Kidney glomerular epithelial cell (primary cell): ENCODE measurements at places on chromosomes 7 and 10.

DNA sequence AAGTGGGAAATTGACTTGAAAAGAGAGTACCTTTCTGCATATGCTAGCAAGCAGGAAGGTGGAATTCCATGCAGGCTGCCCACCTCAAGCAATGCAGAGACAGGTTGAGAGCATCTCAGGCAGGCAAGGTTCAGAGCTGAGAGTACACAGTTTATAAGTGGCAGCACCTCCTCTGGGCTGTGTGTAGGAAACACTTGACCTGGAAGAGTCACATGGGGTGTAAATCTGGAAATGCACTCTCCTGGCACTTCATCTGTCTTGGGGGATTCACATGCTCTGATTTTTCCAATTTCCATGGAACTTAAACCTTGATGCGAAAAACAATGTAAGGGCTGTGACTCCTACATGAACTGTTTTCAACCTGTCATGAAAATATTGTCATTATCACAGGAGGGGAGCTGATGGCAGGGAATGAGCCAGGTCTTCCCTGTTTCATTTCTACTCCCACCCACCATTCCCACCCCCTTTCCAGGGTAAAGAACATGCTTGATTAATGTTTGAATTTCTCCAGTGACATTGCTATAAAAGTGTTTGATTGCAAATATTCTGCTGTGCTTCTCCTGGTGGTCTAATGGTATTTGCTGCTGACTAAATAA lies 328.3 kb downstream of the BICC1 start:
- no peak for DNase-seq

GRCh38 chr7:25742316-25742715 lies 409.7 kb upstream of the NFE2L3 start:
- no peak for DNase-seq

GRCh38 chr7:30925913-30926312 lies 14.3 kb downstream of the AQP1 start:
- no peak for DNase-seq

- DNase-seq = no peak
Observed at GRCh38 chr10:103677486-103678177, 177.7 kb downstream of the SH3PXD2A start.

- no peak for DNase-seq
Observed at GRCh38 chr10:63689768-63690167, 168.6 kb downstream of the REEP3 start.

GRCh38 chr10:71314028-71314693 lies 4.9 kb upstream of the SLC29A3 start:
- DNase-seq = peak; percentile 7

DNA sequence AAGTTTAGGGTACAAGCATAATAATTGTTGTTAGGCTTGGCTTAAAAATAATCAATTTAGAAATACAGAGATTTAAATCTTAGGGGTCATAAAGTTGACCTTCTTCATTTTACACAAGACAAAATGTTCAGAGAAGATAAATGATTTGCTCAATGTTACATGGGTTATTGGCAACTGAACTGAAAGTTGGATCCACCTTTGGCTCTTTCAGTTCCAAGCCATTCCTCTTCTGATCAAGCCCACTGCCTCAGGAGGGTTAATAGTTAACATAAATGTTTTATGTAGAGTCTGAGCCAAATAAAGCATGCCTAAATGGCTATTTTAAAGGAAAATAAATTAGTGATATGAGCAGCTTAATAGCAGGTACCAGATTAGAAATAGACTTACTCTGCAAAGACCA lies 79.1 kb upstream of the RHOBTB1 start:
- DNase-seq = no peak

GRCh38 chr7:140316165-140316661 lies 82.1 kb downstream of the SLC37A3 start:
- DNase-seq = peak; percentile 90

DNA sequence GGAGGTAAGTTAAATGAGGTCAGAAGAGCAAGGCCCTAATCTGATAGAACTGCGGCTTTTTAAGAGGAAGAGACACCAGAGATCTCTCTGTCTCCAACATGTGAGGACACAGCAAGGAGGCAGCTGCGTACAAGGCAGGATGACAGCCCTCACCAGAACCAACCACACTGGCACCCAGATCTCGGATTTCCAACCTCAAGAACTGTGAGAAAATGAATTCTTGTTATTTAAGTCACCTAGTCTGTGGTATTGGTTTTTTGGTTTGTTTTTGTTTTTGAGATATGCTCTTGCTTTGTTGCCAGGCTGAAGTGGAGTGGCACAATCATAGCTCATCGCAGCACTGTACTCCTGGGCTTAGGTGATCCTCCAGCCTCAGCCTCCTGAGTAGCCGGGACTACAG lies 127.2 kb downstream of the DLG5 start:
- DNase-seq = no peak

- no peak for DNase-seq
Observed at GRCh38 chr10:3085785-3086567, 18.6 kb downstream of the PFKP start.

- DNase-seq = no peak
Observed at GRCh38 chr7:38428041-38428440, 154.6 kb upstream of the TARP start.

DNA sequence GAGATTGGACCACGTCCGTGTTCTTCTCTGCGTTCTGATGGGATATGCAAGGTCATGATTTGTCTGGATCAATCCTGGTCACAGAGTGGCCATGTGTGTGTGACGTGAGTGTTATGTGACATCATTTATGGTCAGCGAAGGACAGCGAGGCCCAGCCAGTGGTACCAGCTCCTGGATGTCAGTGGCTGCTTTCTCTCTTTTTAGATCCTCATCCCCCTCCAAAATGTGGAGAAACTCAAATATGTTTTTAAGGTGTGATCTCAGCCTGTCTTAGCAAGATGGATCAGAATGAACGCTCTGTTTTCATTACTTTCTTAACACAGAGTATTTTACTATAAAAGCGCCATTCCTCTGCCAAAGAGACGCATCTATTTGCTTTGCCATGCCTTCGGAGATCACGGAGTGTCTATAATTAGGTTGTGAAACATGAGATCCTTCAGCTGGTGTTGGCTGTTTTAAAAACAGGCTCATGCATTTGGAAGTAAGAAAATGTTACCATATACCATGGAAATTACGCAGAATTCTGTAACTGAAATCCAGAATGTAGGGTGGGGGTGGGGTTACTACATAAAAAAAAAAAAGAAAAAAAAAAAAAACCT lies 245.5 kb upstream of the TCERG1L start:
- DNase-seq = no peak

GRCh38 chr7:25405736-25406135 lies 177.4 kb upstream of the NPVF start:
- no peak for DNase-seq

DNA sequence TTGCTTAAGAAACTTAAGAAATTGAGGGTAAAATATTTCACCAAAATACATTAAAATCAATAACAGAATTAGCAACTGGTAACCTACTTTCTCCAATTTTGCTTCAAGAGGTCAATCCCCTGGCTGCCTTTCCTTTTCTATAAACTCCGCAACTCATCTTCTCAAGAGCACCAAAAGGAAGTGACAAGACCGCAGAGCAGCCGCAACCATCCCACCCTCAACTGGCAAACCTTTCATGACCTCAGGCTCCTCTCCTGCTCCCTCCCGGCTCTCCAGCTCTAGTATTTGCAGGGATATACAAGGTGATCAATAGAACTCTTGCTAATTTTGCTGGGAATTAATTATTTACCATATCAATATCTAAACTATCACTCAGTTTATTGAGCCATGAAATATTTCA lies 88.9 kb downstream of the ATE1 start:
- DNase-seq = no peak

- DNase-seq = no peak
Observed at GRCh38 chr7:915291-916218, 38.9 kb downstream of the ADAP1 start.

DNA sequence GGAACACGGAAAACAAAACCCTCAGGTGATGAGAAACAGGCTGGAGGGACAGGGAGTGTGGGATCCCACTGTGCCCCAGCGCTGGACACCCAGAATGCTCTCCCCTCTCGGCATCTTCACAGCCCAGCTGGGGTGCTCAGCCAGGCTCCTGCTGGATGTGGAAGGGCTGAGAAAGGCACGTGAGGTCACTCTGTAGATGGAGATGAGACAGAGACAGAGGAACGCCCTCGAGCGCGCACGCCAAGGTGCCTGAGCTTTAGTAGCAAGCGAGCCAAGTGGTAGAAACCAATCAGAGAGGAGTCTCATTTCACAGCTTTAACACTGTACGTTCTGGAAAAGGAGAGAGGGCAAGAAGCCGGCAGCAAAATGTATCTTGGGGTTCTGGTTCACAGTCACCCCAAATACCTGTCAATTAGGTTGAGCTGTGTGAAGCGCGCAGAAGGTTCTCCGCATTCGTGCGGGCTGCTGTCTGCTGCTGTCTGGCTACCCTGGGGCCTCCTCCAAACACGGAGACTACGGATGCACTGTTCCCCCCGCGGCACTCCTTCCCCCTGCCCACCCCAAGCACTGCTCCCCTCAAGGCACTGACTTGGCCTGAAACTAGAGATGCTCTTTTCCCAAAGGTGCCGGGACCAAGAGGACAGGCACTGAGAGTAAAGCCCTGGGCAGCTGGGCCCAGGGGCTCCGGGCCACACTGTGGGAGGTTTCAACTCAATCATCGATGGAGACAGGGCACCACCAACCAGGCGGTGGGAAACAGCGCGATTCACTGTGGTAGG lies 91.4 kb downstream of the ZRANB1 start:
- DNase-seq = no peak
